ENCODE measurements at places on chromosomes 6 and 20.
A peak's percentile ranks its signal among the peaks of the same experiment; 100 is the strongest.

GRCh38 chr6:71123051-71123450 lies 165.6 kb upstream of the OGFRL1 start:
- no peak overlapping the region for H3K4me3 ChIP-seq
- H3K27me3 ChIP-seq = no peaks in the 10 kb centered on the region

GRCh38 chr6:8100159-8100854 lies 2.0 kb downstream of the EEF1E1 start:
- H3K27ac ChIP-seq = no peak overlapping the region
- H3K27me3 ChIP-seq = no peaks in the 10 kb centered on the region
- peaks cover 5% of the 10 kb centered on the region for H3K4me1 ChIP-seq

- no peaks in the 10 kb centered on the region for H3K27me3 ChIP-seq
- no peak for DNase-seq
- H3K36me3 ChIP-seq = no peaks in the 10 kb centered on the region
Measured at GRCh38 chr6:15852289-15852688, 189.5 kb upstream of the DTNBP1 start.

DNA sequence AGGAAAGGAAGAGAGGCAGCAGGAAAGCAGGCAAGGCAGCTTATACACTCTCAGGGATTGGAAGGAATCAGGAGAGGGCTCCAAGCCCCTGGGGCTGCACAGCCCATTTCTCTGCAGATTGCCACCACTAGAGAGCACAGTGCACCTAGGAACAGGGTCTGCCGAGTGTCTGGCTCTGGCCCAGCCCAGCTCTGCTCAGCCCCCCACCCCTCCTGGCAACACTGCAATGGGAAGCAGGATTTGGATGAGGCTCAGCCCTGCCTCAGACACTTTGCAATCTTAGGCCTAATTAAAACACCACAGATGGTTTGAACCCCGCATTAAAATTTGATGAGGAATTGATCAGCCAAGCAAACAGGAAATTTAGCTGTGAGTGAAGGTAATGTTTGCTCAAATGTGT lies 252.7 kb downstream of the DHX35 start:
- peak; percentile 61 for DNase-seq
- no peak overlapping the region for H3K4me3 ChIP-seq
- peaks cover 9% of the 10 kb centered on the region for H3K4me1 ChIP-seq

DNA sequence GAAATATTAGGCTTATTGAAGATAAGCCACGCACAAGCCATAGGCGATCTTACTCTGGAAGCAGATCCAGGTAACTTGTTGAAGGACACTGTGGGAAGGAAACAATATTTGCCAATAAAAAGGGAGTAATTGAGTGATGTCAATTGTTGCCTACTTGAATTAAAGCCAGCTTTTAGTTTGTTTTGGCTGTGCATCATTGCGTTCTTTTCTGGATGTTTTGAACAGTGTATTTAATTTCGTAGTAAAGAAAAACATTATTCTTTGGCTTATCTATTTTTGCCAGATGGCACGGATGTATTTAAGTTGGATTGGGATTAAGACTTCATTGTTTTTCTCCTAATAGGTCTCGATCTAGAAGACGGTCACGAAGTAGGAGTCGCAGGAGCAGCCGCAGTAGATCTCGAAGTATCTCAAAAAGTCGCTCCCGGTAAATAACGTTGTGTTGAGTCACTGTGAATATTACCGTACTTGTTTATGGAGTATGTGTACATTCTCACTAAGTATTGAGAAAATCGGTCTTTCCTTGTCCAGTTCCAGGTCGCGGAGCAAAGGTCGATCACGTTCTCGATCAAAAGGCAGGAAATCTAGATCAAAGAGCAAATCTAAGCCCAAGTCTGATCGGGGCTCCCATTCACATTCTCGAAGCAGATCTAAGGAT lies 2.6 kb downstream of the SRSF6 start:
- peaks cover 21% of the 10 kb centered on the region for H3K36me3 ChIP-seq
- no peaks in the 10 kb centered on the region for H3K27me3 ChIP-seq
- H3K4me3 ChIP-seq = no peak overlapping the region
- DNase-seq = no peak
- H3K4me1 ChIP-seq = peaks cover 13% of the 10 kb centered on the region
- no peak overlapping the region for H3K27ac ChIP-seq

GRCh38 chr20:57332105-57333089 lies 2.8 kb downstream of the SPO11 start:
- H3K27me3 ChIP-seq = peaks cover 4% of the 10 kb centered on the region
- DNase-seq = no peak
- no peak overlapping the region for H3K4me3 ChIP-seq
- no peak overlapping the region for H3K27ac ChIP-seq

GRCh38 chr6:170250455-170250854 lies 40.4 kb downstream of the DLL1 start:
- H3K4me3 ChIP-seq = no peak overlapping the region
- DNase-seq = no peak
- no peaks in the 10 kb centered on the region for H3K27me3 ChIP-seq
- H3K27ac ChIP-seq = no peak overlapping the region
- peaks cover 10% of the 10 kb centered on the region for H3K4me1 ChIP-seq
- no peaks in the 10 kb centered on the region for H3K36me3 ChIP-seq

- H3K27me3 ChIP-seq = no peaks in the 10 kb centered on the region
- no peaks in the 10 kb centered on the region for H3K36me3 ChIP-seq
- peaks cover 28% of the 10 kb centered on the region for H3K4me1 ChIP-seq
- H3K27ac ChIP-seq = no peak overlapping the region
- H3K4me3 ChIP-seq = no peak overlapping the region
Measured at GRCh38 chr6:15735567-15736265, 72.9 kb upstream of the DTNBP1 start.

DNA sequence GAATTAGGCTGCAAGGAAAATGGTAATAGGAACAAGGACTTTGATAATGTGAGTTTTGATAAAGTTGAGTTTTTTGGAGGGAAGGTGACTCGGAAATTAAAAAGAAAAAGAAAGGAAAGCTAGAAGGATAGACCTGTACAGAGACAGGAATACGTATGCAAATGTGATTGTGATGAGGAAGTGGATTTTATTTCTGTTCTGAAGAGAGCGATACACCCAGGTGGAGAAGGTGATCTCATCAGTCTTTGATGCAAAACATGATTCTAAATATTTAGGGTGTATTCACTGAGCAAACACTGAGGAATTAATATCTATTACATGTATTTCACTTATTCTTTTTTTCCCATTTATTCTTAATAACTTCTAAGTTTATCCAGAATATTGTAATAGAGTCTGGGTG lies 9.2 kb upstream of the PLEKHG1 start:
- H3K4me3 ChIP-seq = no peak overlapping the region
- H3K27ac ChIP-seq = no peak overlapping the region
- H3K36me3 ChIP-seq = no peaks in the 10 kb centered on the region
- H3K27me3 ChIP-seq = peaks cover 27% of the 10 kb centered on the region
- no peak for DNase-seq
- H3K4me1 ChIP-seq = peaks cover 8% of the 10 kb centered on the region

DNA sequence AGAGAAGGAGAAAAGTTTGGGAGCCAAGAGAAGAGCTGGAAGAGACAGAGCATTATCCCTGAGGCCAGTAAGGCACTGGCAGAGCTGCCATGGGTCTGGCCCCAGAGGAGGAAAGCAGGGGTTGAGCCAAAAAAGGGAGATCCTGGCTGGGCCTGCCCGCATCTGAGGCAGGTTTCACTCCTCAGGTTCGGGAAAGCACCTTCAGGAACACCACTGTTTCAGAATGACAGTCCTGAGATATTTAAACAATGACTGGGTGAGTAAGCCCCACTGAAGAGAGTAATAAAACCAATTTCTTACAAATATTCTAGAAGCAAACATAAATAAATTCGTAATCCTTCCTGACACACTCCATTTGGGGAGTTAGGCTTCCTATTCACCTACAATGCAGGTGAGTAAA lies 152.2 kb downstream of the BACH2 start:
- H3K27me3 ChIP-seq = no peaks in the 10 kb centered on the region
- no peak overlapping the region for H3K4me3 ChIP-seq
- H3K36me3 ChIP-seq = no peaks in the 10 kb centered on the region
- DNase-seq = no peak
- no peak overlapping the region for H3K27ac ChIP-seq
- H3K4me1 ChIP-seq = no peaks in the 10 kb centered on the region

- peaks cover 23% of the 10 kb centered on the region for H3K4me1 ChIP-seq
- no peaks in the 10 kb centered on the region for H3K27me3 ChIP-seq
- H3K36me3 ChIP-seq = no peaks in the 10 kb centered on the region
- no peak for DNase-seq
- H3K4me3 ChIP-seq = no peak overlapping the region
Measured at GRCh38 chr6:44132476-44132875, 5.1 kb downstream of the TMEM63B start.

GRCh38 chr6:111050261-111051023 lies 36.9 kb upstream of the SLC16A10 start:
- H3K27me3 ChIP-seq = no peaks in the 10 kb centered on the region
- H3K4me1 ChIP-seq = peaks cover 8% of the 10 kb centered on the region
- H3K36me3 ChIP-seq = no peaks in the 10 kb centered on the region
- H3K27ac ChIP-seq = no peak overlapping the region

DNA sequence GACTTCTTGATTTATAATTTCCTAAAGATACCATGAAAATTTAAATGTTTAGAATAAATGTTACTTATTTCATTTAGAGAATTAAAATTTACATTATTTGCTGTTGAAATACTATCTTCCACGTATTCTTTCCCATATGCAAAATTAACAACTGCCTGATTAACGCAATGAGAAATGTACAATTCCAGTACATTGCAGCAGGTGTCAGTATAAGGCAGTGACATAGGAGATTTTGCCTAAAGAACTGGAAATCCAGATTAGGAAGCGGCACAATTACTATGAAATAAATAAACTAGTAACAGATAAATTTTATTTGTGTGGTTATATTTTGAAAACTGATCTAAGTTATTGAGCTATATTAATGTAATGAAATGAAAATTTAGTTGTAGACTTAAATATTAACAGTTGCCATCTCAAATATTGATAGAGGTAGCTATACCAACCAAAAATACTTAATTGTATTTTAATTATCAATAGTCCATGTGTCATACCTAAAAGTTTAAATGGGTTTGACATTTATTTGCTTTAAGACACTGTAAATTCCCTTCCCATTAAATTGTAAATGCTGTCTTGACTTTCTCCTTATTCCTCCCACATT lies 300.2 kb downstream of the UTRN start:
- DNase-seq = peak; percentile 56
- H3K27ac ChIP-seq = no peak overlapping the region
- H3K4me3 ChIP-seq = no peak overlapping the region
- no peaks in the 10 kb centered on the region for H3K36me3 ChIP-seq

GRCh38 chr6:36944650-36945049 lies 9.9 kb upstream of the PI16 start:
- no peaks in the 10 kb centered on the region for H3K27me3 ChIP-seq
- no peak for DNase-seq
- peaks cover 7% of the 10 kb centered on the region for H3K4me1 ChIP-seq
- no peaks in the 10 kb centered on the region for H3K36me3 ChIP-seq

- no peak overlapping the region for H3K27ac ChIP-seq
- H3K4me3 ChIP-seq = peak overlapping the region; percentile 62
- DNase-seq = peak; percentile 87
- no peaks in the 10 kb centered on the region for H3K36me3 ChIP-seq
- peaks cover 25% of the 10 kb centered on the region for H3K27me3 ChIP-seq
Measured at GRCh38 chr6:33632558-33633039, 11.5 kb downstream of the ITPR3 start.

DNA sequence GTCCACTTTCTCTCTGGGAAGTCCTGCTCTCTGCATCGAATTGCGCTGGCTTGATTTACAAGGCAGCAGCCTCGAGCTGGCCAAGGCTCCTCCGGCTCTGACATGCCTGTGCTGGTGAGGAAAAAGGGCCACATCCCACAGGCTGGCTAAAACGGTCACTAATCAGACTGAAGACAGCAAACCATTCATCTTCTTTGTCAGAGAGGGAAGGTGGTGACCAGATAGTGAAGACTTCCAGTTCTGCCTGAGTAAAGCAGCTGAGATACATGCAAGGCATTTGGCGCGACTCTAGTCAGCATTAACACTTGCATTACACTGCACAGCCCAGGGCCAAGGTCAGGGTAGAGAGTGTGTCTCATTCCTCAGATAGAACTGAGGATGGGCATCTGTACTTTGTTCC lies 203.2 kb upstream of the MAP3K7 start:
- H3K4me1 ChIP-seq = peaks cover 8% of the 10 kb centered on the region
- DNase-seq = no peak
- H3K27me3 ChIP-seq = no peaks in the 10 kb centered on the region
- H3K4me3 ChIP-seq = no peak overlapping the region
- no peaks in the 10 kb centered on the region for H3K36me3 ChIP-seq
- H3K27ac ChIP-seq = no peak overlapping the region

- peak overlapping the region; percentile 61 for H3K27ac ChIP-seq
- no peaks in the 10 kb centered on the region for H3K27me3 ChIP-seq
- peaks cover 47% of the 10 kb centered on the region for H3K4me1 ChIP-seq
- H3K4me3 ChIP-seq = no peak overlapping the region
- H3K36me3 ChIP-seq = no peaks in the 10 kb centered on the region
- peak; percentile 51 for DNase-seq
Measured at GRCh38 chr6:56856036-56856580, 98.8 kb upstream of the BEND6 start.

GRCh38 chr20:59428441-59429205 lies 128.2 kb downstream of the EDN3 start:
- H3K27me3 ChIP-seq = no peaks in the 10 kb centered on the region
- no peak for DNase-seq
- no peaks in the 10 kb centered on the region for H3K36me3 ChIP-seq
- peaks cover 7% of the 10 kb centered on the region for H3K4me1 ChIP-seq
- H3K27ac ChIP-seq = no peak overlapping the region
- H3K4me3 ChIP-seq = no peak overlapping the region

DNA sequence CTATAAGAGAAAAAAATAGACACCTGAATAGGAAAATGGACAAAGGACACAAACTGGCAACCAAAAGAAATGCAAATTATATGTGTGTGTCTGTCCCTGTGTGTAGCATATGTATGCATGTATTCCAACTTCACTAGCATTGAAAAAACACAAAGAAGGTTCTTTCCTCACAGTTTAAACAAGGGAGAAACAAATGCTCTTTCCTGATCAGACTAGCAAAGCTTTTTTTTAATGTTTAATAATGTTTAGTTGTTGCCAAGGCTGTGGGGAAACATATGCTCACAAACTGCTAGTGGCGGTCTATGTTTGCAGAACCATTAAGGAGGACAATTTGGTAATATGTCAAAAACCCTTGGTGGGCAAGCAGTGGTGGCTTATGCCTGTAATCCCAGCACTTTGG lies 22.4 kb downstream of the SMLR1 start:
- H3K27me3 ChIP-seq = no peaks in the 10 kb centered on the region
- peaks cover 11% of the 10 kb centered on the region for H3K4me1 ChIP-seq
- H3K27ac ChIP-seq = no peak overlapping the region
- DNase-seq = no peak
- H3K4me3 ChIP-seq = no peak overlapping the region

- H3K4me1 ChIP-seq = no peaks in the 10 kb centered on the region
- H3K36me3 ChIP-seq = no peaks in the 10 kb centered on the region
- no peak for DNase-seq
- H3K27ac ChIP-seq = no peak overlapping the region
Measured at GRCh38 chr6:124546601-124547000, 415.6 kb upstream of the RNF217 start.

GRCh38 chr20:40925829-40926510 lies 102.7 kb upstream of the TOP1 start:
- H3K4me1 ChIP-seq = no peaks in the 10 kb centered on the region
- no peak overlapping the region for H3K4me3 ChIP-seq
- H3K36me3 ChIP-seq = no peaks in the 10 kb centered on the region
- no peaks in the 10 kb centered on the region for H3K27me3 ChIP-seq
- DNase-seq = no peak

GRCh38 chr6:68756454-68757375 lies 121.6 kb downstream of the ADGRB3 start:
- no peaks in the 10 kb centered on the region for H3K27me3 ChIP-seq
- no peak overlapping the region for H3K27ac ChIP-seq
- H3K36me3 ChIP-seq = no peaks in the 10 kb centered on the region
- no peak overlapping the region for H3K4me3 ChIP-seq
- no peaks in the 10 kb centered on the region for H3K4me1 ChIP-seq
